Panc1 (cell line): ENCODE measurements at places on chromosomes 1 and 21.

GRCh38 chr1:197399755-197400521, 131.9 kb downstream of the CRB1 start:
- peak; percentile 12 for DNase-seq

DNA sequence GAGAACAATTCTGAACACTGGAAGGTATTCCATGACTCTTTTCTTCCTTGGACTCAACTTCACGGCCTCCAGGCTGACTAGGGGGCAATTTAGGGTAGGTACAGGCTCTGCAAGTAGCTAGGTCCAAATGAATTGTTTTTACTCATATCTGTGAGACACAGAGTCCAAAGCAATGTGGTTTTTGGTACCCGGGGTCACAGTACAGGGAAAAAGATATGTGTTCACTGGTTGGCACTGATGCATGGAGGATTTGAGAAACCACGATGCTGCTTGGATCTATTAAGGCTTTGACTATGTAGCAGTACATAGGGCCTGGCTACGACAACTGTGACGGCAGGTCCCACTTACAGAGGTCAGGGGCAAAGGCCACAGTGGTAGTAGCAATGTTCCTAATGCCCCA, 200.6 kb downstream of the DUSP10 start:
- no peak for DNase-seq

- no peak for DNase-seq
These were observed 17.9 kb upstream of the HSPG2 start for GRCh38 chr1:21955058-21955457.

GRCh38 chr21:17798796-17799195, 20.4 kb downstream of the C21orf91 start:
- no peak for DNase-seq

DNA sequence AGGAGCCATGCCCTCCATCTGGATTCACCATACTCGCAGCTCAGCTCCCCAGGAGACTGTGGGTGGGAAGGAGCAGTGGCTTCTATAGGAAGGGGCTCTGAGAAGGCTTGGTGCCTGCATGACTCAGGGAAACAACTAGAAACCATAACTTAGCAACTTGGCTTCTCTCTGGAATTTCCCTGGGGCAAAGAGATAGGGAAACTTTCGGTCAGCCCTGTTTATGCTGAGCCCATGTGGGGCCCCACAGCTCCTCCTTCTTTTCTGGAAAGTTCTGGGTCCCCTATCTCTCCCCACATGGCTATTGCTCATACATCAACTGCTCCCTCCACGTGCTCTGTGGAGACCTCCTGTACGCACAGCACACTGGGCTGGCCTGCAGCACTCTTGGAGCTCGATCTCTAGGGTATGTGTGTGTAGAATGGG, 39.3 kb downstream of the PLEKHA6 start:
- no peak for DNase-seq

- no peak for DNase-seq
These were observed 84.2 kb downstream of the OBSCN start for GRCh38 chr1:228291906-228292608.

GRCh38 chr21:46205166-46205565, 20.9 kb upstream of the SPATC1L start:
- no peak for DNase-seq

GRCh38 chr21:29209696-29210095, 79.3 kb downstream of the MAP3K7CL start:
- DNase-seq: no peak

DNA sequence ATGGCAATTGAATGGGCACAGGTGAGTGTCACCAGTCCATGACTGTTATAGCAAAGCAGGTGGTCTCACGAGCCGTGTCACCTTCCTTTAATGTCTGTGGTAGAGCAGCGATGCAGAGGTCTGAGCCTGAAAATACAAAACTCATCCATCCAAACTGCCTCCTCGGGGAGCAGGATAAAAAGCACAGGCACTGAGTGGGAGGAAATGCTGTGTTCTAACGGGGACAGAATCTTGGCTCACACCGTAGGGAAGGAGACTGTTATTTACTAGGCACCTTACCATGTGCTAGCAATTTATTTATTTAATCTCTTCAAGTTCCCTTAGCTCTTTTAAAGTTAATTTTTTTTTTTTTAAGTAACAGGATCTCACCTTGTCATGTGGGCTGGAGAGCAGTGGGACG, 1.2 kb downstream of the ASCL5 start:
- no peak for DNase-seq

- DNase-seq: no peak
These were observed 20.1 kb downstream of the NADK start for GRCh38 chr1:1758059-1758621.

DNA sequence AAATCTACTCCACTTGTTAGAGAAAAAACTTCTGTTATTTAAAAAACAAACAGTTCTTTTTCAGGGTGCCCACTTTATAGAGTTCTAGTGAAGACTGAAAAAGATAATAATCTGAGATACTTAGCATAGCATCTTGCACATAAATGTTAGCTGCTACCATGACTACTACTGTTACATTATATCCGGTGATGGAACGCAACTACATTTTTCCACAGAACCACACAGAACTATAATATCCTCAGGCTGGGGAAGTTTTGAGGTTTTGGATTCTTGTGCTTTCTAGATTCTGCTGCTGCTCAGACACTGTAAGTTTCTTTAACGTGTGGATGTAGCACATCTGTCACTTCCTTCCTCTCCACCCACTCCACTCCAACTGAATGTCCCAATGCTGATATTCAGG, 110.3 kb downstream of the PTPN14 start:
- DNase-seq: no peak

- no peak for DNase-seq
These were observed 20.8 kb upstream of the RLF start for GRCh38 chr1:40140211-40140973.

DNA sequence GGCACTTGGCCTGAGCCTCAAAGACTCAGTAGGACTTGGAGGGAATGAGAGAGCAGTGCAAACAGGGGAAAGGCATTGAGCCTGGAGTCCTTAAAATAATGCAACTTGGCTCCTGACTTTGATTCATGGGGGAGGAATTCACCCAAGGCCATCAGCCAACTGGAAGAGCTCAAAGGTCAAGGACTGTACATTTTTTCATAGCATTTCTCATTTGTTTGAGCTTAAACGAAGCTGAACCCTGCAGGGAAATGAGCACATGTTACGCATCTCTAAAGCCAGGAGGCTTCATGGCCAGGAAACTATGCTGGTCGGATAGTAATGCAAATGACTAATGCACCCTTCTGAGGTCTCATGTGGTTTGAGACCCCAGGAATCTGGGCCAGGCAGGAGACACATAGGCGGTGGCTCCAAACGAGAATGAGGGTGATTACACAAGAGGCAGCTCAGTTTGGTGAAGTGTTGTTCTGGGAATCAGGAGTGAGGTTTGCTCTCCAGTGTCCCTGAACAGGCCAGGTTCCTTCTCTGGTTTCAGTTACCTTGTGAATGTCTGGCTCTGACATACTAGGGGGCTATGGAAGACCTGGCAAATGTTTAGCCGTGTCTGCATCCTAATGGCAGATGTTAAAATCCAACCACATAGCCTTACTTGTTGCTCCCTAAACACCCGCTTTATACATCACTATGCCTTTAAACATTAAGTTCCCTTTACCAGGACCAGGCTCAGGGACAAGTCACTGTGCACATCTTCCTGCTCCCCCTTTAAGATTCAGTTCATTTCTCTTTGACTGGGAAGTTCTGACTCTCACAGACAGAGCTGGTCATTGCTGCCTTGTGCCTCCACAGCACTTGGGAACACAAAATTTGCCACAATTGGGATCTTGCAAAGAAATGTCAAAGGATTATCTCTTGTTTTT, 503.9 kb upstream of the USP24 start:
- DNase-seq: no peak

- no peak for DNase-seq
These were observed 3.8 kb upstream of the EPB41 start for GRCh38 chr1:28910379-28911115.

DNA sequence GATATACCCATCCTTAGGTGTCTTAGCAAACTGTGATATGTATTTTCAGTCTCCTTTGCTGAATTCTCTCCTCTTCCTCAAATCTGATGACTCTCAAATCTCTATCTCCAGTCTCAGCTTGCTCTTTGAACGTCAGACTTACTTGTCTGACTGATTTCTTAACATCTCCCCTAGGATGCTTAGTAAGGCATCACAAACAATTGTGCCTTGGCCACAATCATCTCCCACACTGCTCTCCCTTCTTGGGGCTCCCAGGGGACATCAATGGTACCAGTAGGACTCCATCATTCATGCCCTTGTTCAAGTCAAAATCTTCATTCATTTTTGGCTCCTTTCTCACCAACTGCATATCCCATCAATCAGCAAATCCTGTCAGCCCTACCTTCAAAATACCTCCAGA, 42.0 kb downstream of the GNG12 start:
- no peak for DNase-seq

GRCh38 chr1:217059401-217059800, 336.2 kb upstream of the ESRRG start:
- no peak for DNase-seq
